Astrocyte of the spinal cord (primary cell): ENCODE measurements at places on chromosomes 5 and 9.

GRCh38 chr5:173155912-173156311 lies 11.6 kb downstream of the BNIP1 start:
- DNase-seq = no peak

DNA sequence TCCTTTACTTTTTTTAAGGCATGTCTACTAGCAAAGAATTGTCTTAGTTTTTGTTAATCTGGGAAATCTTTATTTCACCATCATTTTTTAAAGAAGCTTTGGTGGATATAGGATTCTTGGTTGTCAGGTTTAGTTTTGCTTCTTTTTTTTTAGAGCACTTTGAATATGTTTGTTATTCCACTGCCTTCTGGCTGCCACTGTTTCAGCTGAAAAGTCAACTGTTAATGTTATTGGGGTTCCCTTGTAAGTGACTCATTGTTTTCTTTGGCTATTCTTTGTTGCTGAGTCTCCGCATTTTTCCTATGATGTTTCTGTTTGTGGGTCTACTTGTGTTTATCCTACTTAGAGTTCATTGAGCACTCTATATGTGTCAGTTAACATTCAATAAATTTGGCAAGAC lies 44.4 kb downstream of the PHAX start:
- DNase-seq = no peak

DNA sequence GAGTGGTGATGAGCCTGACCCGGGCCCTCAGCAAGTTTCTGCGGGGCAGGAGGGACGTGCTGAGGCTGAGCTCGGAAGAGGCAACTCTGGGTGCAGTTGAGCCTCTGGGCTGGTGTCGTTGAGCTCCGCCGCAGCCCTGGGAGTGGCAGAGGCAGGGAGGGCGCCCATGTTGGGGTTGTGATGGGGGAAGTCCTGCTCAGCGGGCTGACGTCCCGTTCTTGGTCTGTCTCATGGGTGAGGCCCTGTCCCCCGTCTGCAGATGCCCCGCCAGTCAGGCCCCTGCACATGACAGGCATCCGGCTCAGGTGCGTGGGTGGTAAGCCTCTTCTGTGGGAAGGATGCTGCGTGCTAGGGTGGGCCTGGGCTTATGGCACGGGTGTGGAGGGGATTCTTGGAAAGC lies 64.3 kb downstream of the RXRA start:
- no peak for DNase-seq

DNA sequence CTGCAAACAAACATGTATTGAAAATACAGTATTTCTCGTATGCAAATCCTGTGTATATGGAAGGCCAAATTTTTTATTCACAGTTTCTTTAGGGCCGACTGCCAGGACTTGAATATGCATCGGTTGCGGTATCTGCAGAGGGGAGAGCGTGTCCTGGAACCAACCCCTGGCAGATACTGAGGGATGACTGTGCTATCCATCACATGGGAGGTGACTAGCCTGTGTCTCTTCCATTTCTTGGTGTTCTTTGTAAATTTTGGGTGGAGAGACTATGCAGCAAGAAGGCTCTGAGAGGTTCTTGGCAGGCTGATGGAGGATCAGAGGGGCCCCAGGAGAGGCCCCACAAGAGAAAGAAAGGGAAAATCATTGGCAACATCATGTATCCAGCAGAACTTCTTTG lies 384.3 kb downstream of the YTHDC2 start:
- DNase-seq = no peak

DNA sequence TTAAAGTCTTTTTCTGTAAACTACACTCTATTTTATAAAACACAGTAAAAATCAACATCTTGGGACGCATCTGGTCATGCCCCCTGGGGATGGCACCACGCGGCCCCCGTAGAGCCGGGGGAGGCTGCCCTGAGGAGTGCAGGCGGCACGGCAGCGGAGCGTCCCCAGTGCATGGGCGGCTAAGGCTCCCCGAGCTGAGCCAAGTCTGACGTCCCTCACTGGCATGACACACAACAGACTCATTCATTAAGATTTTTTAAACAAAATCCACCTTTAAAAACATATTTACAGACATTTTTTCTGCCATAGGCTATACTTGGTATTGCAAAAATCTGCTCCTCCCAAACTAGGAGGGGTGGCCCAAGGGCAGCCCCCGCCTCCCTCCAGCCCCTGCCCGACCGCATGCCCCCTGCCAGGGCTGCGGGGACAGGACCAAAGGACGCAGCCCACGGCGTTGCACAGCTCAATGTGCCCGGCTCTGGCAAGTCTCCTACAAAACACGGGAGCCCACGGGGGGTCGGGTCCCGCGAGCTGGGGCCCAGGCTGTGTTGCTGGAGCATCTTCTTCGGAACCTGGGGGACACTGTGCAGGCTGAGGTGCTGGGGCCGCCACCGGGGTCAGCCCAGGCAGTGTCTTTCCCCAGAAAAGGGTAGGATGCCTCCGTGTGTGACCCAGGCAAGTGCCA lies 11.8 kb upstream of the SEC16A start:
- peak; percentile 16 for DNase-seq

DNA sequence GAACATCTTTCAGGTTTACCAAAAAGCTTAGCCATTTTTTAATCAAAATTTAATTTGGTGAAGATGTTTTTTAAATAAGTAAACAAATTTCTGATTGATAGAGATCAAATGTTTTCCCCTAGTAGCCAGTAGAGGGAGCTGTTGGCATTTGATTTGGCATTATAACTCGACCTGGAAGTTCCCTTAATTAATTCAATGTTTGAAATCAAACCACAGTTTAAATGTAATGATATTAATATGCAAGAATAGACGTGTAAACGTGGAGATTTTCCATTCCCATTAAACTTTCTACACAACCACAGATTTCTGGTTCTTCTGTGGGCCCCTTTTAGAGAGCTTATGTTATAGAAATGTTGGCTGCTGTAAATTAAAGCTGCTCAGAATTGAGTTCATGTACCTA lies 148.1 kb upstream of the MPDZ start:
- DNase-seq = peak; percentile 63

GRCh38 chr9:83975300-83975699 lies 4.7 kb downstream of the HNRNPK start:
- no peak for DNase-seq

DNA sequence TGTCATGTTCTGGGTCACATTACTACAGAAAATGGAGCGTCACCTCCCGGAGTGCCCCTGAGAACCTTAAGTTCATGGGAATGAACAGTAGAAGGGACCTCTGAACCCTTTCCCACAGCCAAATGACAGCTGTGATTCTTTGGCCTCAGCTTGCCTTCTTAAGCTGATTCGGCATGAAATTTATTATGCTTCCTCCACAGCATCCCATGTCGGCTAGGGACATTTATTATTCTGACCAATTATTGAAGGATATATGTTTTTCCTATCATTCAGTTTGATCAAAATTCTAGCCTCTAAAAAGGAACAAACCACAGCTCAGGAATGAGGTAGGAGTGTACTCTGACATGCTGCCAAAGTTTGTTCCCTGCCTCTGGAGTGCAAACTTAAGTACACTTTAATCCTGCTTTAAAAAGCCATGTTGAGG lies 440.6 kb downstream of the CETN3 start:
- peak; percentile 69 for DNase-seq

DNA sequence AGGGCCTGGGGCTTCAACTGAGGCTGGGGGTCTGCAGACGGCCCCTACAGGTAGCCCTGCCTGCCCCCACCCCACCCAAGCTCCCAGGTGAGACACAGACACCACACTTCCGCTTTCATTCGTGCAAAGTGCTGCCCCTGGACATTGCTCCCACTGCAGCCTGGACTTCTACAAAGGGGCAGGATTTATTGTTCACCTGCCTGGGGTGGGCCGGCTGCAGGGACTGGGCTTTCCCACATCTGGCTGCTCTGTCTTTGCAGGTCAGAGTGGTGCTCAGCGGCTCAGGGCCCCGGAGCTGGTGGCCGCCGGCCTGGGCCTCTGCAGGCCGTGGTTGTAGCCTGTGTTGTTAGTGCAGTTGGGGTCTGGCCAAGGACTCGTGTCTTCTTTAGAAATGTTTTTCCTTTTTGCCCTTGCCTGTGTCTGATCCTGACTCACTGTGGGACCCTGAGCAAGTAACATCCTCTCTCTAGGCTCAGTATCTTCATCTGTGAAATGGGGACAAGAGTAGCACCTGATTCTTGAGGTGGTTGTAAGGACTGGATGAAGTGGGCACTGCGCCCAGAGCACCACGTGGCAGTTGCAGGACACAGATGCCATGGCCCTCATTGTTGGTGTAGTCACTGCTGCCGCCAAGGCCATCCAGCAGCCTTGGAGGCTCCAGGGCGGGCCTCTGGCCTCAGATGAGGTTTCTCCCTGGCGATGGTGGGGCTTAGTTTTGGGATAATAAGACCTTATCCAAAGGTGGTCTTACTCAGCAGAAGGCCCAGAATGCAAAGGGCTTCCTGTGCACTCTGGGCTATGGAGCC lies 143.9 kb downstream of the CACNA1B start:
- DNase-seq = no peak

GRCh38 chr5:42579320-42579719 lies 156.1 kb downstream of the GHR start:
- DNase-seq = no peak

DNA sequence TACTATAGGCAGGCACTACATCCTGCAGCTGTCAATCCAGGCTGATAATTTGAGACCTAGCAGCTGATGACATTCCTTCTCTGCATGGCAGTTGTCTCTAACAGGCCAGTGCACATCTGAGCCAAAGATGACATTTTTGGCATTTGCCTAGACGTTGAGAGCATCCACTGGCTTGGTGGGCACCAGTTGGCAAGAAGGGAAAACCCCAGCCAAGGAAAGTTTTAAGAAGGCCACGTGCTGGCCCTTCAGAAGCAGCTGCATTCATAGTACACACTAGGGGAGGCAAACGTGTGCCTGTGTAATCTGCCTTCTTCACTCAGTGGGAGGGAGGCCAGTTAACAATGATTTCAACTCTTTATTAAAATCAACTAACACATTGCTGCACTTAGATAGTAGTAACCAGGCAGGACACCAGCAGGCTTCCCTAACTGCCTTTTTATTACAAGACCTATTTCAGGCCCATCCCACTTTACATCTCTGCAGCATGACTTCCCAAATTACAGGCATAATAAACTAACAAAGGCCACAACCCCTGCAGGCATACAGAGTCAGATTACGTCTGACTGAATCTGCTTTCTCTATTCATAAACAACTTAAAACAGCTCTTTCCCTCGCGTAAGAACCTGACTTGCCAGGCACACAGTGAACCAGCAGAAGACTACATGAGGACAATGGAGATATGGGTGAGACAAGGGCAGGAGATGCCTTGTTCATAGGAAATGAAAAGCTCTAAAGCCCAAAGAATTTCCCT lies 576.3 kb downstream of the PDE4D start:
- peak; percentile 57 for DNase-seq

DNA sequence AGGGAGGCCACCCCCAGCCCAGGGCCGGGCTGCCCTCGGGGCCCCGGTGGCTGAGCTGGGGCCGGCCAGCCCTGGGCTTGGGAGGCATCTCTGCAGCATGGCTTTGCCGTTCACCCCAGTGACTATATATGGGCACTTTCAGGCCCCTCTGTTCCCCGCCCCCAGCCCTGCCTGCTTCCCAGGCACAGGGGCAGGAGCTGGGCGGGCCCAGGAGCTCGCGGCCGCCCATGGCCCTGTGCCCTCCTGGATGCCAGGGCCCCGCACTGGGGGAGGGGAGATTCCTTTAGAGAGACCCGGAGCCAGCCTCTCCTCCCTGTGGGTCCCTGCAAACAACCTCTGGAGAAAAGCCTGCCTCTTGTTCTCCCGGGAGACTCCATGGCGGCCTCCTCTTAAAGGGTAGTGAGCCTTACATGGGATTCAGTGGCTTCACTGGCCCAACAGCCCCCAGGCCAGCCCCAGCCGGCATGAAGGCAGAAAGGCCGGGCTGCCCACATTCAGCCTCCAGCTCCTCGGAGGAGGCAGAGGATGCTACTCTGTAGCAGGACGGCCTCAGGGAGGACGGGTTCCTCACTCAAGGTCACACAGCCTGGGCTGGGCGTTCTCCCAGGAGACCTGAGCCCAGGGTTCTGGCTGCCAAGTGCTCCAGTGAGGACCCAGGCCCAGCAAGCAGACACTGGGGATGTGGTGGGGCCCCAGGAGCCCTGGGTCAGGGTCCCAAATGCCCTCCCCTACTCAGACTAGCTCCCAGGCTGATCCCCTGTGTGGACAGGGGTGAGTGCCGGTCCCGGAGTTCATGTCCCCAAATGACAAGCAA lies 4.1 kb downstream of the NACC2 start:
- DNase-seq = peak; percentile 33
